ENCODE measurements at places on chromosomes 5 and 9.
A peak's percentile ranks its signal among the peaks of the same experiment; 100 is the strongest.

DNA sequence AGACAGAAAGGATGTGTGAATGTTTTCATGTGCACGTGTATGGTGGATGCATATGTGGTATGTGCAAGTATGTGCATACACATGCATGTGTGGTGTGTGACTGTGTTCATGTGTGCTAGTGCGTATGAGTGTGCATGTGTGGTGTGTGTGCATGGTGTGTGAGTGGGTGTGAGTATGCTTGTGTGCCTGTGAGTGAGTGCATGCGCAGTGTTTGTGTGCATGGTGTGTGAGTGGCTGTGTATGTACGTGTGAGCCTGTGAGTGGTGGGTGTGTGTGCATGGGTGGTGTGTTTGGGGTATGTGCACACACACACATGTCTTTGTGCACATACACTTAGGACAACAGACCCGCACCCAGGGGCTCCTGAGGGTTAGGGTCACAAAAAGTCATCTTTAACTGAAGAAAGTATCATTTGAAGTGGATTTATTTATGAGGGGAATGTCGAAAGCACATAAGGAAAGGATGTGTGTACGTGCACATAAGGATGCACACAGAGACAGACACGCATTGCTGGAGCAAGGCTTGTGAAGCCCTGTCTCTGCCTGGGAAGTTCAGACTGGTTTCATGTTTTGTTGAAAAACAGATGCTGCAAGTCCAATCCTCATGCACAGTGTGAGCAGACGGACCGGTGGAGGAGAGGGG is 237.0 kb downstream of the SYK start:
- DNase-seq, result no peak

DNA sequence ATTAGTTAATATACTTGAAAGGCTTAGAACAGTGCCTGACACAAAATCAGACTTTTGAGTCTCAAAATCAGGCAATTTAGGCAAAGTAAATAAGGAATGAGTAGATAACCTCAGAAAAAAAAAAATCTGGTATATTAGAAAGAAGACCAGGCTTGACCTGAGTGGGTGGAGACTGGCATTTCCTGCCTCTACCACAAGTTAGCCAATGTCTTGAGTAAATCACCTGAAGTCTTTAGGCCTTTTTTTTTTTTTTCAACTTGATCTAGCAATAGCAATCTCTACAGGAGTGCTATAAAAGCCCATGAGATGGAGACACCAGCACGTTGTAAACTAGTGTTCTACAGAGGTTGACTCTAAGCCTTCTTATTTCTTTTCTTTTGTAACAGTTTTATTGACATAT is 104.2 kb upstream of the RASEF start:
- DNase-seq, result no peak

DNA sequence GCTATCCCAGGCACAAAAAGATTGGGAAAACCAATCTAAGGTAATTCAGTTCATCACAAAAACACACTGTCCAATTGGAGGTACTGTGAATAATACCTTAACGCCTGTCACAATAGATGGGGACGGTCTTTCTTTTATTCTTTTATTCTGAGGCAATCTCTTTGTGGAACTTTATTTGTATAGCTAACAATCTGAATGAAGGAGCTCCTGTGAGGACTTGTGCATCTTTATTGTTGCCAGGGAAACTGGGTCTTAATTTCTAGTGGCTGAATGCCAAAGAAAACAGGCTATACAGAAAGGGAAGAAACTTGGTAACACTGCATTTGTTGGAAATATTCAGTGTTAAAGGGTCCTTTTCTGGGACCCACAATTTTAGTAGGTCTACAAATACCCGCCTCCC is 546.9 kb upstream of the C9orf72 start:
- DNase-seq, result no peak

GRCh38 chr5:81656783-81657182 is 94.1 kb downstream of the SSBP2 start:
- no peak for DNase-seq

- DNase-seq, result peak; percentile 79
These were observed 114.2 kb downstream of the LHFPL2 start for GRCh38 chr5:78534148-78534904.

DNA sequence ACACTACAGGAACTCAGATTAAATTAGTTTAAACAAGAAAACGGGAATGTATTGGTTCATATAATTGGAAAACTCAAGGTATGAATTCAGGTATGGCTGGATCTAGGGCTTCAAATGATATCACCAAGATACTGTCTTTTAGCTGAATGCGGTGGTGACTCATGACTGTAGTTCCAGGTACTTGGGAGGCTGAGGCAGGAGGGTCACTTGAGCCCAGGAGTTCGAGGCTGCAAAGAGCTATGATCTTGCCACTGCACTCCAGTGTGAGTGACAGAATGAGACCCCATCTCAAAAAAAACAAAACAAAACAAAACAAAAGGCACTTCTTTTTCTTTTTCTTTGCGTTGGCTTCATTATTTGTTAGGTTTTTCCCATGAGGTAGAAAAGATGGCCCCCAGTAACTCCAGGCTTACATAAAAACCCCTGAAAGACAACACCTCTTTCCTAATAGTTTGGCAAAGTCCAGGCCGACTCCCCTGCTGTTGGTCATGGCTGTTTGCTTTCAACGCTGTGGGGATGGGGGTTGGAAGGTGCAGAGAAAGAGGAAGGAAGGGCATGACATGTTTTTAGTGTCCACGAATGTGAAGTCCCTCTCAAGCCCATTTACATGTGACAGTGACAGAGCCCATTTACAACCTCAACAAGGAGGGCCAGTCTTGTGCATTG is 39.8 kb upstream of the CRB2 start:
- DNase-seq, result no peak

DNA sequence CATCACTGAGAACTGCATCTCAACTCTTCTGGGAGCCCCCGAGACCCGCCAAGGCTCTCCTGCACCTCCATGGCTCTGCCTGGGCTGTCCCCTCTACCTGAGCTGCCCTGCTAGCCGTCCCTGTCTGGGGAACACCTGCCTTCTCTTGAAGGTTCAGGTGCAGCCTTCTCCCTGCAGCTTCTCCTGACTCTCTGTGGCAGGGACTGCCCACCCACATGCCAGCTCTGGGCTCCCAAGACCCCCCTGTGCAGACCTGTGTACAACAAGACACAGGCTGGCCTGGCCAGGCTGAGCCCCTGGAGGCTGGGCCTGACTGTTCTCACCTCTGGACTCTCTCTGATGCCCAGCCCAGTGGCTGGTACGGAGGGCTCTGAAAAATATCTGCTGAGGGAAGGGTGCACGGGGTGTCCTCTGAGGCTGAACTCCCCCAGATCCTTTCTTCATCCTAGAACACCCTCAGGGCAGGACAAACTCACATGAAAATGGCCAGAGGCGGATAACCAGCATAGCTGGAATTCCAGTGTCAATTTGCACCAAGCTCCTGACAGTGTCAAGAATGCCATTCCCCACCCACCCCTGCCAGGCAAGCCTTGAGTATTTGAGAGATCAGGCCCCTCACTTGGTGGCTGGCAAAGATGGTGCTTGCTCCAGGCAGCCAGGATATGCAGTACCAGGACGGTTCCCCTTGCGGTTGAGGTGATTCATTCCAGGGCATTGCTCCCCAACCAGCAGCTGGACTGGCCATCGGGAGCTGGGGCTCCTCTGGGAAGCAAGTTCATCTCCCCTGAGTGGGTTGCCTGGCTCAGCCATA is 40.9 kb upstream of the SLC25A51 start:
- peak; percentile 51 for DNase-seq

GRCh38 chr5:60066502-60066901 is 173.0 kb upstream of the PDE4D start:
- peak; percentile 24 for DNase-seq

DNA sequence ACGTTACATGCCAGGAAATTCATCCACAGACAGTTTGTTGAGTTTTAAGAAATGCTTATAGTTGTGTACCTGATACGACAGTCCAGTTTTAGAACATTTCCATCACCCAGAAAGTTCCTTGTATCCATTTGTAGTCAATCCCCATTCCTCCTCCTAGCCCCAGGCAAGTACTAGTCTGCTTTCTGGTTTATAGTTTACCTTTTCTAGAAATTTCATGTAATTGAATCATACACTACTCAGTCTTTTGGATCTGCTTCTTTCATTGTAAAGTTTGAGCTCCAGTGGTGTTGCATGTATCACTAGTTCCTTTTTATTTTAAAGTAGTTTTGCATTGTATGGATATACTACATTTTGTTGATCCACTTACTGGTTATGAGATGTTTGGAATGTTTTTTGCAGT is 291.2 kb downstream of the AOPEP start:
- DNase-seq, result no peak

GRCh38 chr5:80874162-80874561 is 86.0 kb upstream of the RASGRF2 start:
- no peak for DNase-seq

- DNase-seq, result no peak
These were observed 31.8 kb upstream of the ERAP2 start for GRCh38 chr5:96844481-96844990.

DNA sequence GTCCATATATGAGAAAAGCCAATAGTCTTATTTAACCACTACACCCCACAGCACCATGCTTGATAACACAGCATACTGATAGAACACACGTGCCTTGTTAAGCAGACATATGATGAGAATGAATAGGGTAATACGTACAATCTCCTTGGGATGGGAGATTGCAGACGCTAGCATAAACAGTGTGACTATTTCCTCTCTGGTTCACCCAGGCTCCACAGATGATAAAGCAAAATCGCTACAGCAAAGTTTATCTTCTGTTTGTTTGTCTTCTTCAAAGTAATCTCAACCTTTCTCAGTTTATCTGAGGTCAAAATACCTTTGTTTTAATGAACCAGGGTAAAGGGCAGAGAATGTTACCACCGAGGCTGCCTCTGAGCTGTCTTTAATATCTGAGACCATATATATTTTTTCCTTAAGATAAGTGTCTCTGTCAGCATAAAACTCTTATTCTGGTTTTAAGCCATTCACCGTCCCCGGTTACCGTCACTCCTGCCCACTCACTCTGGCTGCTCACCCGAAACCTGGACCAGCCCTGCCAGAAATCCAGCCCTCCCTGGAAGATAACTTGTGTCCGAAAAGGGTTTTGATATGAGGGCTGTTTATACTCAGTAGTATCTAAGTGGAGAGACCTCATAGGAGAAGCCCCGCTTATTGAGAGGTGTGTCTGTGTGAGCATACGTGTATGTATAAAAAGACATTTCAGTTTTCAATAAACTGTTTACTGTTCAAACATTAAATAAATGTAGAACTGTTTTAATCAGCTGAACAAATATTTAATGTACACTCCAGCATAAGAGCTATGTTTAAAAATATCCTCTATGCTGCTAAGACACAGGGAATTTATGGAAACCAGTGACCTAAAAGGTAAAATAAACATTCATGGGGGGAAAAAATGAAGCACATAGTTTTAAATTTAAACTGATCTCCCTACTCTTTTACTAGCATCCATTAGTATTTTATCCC is 465.4 kb downstream of the RASEF start:
- no peak for DNase-seq

DNA sequence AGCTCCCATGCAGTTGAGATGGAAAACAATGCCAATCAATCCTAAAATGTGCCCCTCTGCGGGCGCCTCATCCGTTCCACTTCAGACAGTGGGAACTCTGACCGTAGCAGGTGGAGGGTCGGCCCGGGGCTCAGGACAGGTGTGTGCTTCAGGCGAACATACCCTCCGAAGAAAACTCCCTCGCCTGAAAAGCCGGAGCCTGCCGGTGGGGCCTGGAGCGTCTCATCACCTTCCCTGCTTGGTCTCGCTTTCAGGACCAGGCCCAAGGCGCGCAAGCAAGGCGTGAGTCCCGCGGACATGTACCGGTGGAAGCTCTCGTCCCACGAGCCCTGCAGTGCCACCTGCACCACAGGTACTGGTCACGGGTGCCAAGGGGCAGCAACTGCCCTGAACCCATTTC is 26.4 kb downstream of the ADAMTSL2 start:
- DNase-seq, result no peak

GRCh38 chr5:133471699-133472098 is 140.6 kb downstream of the FSTL4 start:
- no peak for DNase-seq

DNA sequence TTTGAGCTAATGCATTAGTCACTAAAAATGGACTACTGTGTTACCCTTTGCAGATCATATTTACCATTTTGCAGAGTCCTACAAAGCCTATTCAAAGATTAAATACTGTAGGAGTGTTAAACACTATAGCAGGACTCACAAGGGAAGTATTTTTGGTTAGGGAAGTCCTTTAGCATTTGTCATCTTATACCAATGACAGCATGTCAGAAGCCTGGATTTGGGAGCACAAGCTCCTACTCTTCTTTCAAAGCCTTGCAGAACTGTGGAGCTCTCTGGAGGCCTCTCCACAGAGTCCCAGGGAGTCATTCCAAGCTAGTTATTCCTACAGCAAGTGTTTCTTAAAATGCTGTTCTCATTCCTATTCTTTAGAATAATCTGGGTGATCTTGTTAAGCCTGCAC is 288.8 kb downstream of the PIK3R1 start:
- no peak for DNase-seq

- peak; percentile 79 for DNase-seq
These were observed 122.4 kb downstream of the TRIO start for GRCh38 chr5:14265570-14265969.

DNA sequence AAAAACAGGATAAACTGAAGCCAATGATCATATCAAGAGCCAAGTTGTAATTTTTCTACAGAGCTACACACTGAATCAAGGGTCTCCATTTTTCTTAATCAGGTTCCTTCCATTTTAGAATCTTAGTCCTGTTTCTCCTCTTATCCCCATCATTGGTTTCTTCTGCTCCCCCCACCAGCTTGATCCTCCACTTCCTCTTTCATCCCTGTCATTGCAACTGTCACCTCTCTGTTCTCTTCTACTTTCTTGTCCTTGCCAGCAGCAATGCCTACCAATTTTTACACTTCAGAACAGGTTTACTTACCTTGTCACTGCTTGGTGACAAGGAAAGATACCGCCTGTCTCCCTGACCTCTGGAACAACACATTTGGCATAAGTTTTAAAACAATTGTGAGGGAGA is 97.3 kb downstream of the CFAP90 start:
- DNase-seq, result no peak

GRCh38 chr5:54404568-54404967 is 50.9 kb upstream of the HSPB3 start:
- no peak for DNase-seq

DNA sequence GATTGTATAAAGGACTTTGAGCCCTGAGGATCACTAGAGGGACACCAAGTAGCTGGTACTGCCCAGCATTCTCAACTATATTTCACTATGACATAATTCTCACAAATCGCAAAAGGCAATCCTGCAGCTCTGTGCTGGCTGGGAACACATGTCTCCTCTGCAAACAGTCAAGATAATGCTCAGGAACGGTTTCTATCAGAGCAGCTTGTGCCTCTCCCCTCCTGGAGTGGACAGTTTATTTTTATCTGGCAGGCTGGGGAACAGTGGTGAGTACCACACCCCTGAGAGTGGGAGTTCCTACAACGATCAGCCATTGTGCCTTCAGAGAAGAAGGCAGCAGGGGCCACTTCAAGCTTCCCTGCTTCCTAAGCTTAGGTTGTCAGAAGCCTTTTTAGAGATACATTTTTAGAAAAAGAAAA is 65.8 kb downstream of the ERAP1 start:
- DNase-seq, result no peak

- no peak for DNase-seq
These were observed 82.4 kb downstream of the CNTLN start for GRCh38 chr9:17217272-17217671.

DNA sequence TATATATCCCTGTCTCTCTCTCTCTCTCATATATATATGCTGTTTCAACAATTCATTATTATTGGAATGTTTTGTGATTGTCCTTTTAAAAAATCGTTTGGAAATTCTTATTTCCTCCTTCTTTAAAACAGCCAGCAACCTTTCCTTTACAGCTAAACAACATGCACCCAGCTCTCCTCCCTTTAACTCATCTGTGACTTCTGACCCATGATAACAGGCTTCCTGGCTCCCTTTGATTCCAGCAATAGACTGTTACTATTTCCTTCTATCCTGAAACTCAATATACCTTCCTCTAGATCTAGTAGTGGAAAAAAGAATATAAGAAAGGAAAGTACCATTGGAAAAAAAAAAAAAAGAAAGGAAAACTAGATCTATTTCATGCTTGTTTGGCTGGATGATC is 254.7 kb upstream of the RGMB start:
- no peak for DNase-seq

All from fibroblast of pulmonary artery (primary cell).